ENCODE measurements at places on chromosomes 1 and 21.

DNA sequence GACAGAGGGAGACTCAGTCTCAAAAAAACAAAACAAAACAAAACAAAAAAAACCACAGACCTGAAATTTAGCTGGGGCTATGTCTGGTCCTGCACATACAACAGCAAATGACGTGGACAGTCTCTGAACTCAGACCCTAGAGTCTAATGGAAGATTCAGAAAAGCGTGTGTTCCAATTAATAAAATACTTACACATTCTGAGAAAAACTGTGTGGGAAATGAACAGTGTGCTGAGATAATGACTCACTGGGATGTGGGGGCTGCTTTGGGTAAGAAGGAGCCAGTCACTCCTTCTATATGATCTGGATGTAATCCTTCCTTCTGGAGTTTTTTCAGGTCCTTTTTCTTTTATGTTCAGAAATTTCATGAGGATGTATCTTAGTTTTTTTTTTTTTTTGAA lies 29.4 kb downstream of the CLDN14 start:
- DNase-seq: no peak

GRCh38 chr1:181023265-181024057 lies 791 bp upstream of the STX6 start:
- no peak for DNase-seq

DNA sequence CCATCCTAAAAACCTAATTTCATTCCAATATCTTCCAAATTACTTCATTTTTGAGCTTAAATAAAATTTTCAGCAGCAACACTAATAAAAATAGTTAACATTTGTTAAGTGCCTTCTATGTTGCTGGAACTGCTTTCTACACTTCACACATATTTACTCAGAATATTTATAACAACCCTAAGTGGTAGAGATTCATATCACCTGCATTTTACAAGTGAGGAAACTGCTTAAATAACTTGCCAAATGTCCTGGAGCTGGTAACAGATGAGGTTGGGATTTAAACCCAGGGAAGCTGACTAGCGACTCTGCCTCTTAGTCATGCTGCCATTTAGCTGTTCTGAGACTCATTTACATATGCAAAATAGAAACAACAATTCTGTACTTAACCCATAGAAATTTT lies 86.1 kb upstream of the PBX1 start:
- DNase-seq: no peak

GRCh38 chr1:169670836-169671235 lies 40.6 kb downstream of the SELL start:
- no peak for DNase-seq

GRCh38 chr1:156859523-156860112 lies 701 bp upstream of the INSRR start:
- DNase-seq: no peak

GRCh38 chr1:12052008-12052573 lies 11.0 kb upstream of the TNFRSF8 start:
- no peak for DNase-seq

DNA sequence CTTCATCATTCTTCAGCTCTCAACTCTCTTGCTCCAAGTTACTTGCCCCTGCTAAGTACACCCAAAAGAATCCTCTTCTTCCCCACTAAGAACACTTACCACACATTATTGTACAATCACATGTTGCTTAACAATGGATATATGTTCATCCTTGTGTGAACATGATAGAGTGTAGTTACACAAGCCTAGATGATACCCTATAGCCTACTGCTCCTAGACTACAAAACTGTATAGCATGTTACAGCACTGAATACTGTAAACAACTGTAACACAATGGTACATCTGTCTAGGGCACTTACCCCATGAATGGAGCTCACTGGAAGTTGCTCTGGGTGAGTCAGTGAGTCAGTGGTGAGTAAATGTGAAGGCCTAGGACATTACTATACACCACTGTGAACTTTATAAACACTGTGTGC lies 77.4 kb downstream of the RERE start:
- DNase-seq: no peak

GRCh38 chr1:30302858-30303257 lies 420.5 kb downstream of the MATN1 start:
- DNase-seq: peak; percentile 4

DNA sequence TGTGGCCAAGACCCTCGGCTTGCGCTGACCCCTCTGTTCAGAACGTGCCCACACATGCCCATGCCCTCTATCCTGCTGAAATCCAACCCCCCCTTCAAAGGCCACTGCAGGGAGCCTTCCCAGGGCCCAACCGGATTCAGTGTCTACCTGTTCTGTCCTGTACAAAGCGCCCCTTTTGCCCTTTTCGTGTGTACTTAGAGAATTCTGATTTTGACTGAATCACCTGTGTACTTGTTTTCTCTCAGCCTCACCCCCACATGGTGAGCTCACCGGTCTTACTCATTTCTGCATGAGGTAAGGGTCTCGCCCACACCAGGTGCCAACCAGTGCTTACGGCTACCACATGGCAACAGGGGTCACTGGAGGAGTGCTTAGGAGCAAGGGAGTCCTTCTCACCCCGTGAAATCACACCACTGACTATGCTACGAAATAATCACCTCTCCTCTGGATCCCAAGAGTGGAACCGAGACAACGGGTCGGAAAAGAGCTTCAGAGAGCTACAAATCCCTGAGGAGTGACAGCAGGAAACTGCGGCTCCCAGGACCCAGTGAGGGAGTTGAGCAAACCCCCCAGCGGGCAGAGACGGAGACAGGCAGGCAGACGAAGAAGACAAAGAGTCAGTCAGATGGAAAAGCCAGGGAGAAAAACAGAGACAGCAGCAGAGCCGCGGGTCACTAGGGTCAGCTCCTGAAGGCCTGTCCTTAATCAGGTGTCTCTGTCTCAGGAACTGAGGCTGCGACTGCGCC lies 2.1 kb upstream of the S100A2 start:
- peak; percentile 75 for DNase-seq

GRCh38 chr21:37797403-37797802 lies 118.9 kb downstream of the KCNJ6 start:
- DNase-seq: no peak

- DNase-seq: no peak
Observed at GRCh38 chr1:45979778-45980176, 152.7 kb downstream of the PIK3R3 start.

DNA sequence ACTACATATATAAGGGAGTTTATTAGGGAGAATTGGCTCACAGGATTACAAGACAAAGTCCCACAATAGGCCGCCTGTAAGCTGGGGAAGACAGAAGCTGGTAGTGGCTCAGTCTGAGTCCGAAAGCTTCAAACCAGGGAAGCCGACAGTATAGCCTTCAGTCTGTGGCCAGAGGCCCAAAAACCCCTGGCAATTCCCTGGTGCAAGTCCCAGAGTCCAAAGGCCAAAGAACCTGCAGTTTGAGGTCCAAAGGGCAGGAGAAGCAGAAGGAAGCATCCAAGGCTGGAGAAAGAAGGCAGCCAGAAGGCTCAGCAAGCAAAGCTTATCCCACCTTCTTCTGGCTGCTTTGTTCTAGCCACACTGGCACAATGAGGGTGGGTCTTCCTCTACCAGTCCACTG lies 13.9 kb downstream of the TTLL7 start:
- DNase-seq: no peak

DNA sequence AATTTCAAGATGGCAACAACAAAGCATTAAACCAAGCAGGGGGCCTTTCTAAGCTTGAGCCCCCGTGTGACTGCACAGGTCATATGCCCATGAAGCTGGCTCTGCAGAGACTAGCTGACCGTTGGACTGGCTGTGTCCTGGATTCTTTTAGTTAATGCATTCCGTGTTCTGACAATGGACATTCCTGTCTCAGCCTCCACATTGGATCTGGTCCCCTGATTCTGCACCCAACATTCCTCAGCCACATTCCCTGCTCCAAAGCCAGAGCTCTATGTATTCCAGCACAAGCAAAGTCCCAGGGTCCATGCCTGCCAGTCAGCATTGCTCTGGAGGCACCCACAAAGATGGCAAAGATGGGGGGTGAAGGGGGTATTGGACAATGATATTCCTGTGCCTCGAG lies 5.1 kb upstream of the NAV1 start:
- DNase-seq: no peak

GRCh38 chr1:24022581-24023361 lies 42.6 kb upstream of the SRSF10 start:
- no peak for DNase-seq

DNA sequence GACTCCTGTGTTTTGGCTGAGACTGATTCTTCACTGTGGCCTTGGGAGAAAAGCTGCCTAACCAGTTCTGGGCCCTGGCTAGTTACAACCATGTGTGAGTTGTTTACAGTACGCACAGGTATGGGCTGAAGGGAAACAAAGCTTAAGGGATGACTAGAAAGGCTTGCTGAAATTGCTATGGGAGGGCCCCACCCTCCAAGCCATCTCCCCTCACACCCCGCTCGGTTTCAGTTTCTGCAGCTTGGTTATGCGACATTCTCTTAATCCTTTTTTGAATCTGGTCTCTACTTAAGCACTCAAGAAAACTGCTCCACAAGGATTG lies 43.1 kb downstream of the PBX1 start:
- DNase-seq: no peak

- DNase-seq: peak; percentile 52
Observed at GRCh38 chr1:40317394-40318074, 448 bp upstream of the COL9A2 start.

GRCh38 chr1:180501865-180502360 lies 464 bp downstream of the ACBD6 start:
- DNase-seq: no peak

DNA sequence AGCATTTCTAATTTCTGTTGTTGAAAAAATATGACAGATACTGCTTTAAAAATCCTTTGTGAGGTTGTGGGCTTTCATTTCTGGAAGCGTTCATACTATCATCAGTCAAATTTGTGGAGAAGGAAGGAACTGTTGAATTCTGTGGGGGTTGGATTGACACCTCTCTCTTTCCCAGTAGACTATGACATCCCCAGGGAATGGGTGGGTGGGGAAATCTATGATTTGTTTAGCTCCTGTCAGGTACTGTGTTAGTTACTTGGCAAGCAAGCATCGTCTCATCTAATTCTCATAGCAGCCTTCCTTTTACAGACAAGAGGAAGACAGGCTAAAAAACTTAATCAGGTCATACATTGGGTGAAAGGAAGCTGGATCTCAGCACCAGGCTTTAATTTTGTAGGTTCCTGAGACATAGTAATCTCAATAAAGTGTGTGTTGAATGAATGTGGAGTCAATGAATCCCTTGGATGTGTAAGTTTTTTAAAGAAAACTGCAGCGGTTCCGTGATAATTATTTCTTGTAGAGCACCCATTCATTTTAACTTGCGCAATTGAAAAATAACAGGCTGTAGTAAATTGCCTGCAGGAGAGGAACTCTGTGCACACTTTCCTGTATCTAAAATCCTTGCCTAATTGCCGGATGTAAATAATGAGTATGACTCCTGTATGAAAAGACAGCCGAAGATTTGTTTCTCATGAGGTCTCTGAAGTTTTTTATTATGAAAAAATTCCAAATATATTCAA lies 60.6 kb downstream of the MYOM3 start:
- no peak for DNase-seq

GRCh38 chr1:38584448-38585355 lies 274.9 kb downstream of the RRAGC start:
- peak; percentile 12 for DNase-seq

GRCh38 chr21:35974775-35975174 lies 85.6 kb downstream of the SETD4 start:
- no peak for DNase-seq

- DNase-seq: no peak
Observed at GRCh38 chr1:204338360-204338759, 21.4 kb downstream of the PLEKHA6 start.

DNA sequence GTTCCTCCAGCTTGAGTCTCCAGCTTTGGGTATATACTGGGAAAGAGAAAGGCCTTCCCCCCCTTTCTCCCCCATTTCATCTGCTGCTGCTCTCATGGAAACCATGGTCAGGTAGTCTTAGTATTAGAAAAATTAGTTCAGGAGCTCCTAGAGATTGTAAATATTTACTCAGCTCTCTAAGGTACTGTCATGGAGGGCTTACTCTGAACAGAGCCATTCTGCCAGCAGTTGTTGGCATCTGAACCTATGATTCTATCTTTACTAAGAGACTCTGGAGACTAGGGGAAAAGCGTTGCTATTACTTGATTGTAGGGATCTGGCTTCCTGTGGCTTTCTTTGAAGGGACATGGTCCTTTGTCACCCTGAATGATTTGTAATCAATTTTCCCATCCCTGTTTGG lies 6.1 kb downstream of the INTS3 start:
- DNase-seq: no peak

DNA sequence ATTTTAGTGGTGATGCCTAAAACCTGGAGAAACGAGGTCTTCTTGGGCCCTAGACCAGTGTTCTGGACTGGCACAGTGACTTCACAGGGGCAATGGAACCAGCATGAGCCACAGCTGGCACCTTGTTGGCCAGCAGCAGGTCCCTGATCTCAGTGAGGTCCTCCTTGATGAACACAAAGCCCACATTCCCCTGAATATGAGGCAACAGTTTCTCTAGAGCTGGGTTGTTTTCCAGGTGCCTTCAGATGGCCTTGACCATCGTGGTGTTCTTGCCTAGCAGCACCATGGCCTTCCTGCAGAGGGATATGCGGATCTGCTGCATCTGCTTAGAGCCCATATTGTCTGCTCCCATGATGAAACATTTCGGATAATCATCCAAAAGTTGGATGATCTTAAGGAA lies 44.9 kb upstream of the RAB3GAP2 start:
- no peak for DNase-seq

GRCh38 chr1:204377800-204378668 lies 18.3 kb upstream of the PLEKHA6 start:
- DNase-seq: peak; percentile 81

DNA sequence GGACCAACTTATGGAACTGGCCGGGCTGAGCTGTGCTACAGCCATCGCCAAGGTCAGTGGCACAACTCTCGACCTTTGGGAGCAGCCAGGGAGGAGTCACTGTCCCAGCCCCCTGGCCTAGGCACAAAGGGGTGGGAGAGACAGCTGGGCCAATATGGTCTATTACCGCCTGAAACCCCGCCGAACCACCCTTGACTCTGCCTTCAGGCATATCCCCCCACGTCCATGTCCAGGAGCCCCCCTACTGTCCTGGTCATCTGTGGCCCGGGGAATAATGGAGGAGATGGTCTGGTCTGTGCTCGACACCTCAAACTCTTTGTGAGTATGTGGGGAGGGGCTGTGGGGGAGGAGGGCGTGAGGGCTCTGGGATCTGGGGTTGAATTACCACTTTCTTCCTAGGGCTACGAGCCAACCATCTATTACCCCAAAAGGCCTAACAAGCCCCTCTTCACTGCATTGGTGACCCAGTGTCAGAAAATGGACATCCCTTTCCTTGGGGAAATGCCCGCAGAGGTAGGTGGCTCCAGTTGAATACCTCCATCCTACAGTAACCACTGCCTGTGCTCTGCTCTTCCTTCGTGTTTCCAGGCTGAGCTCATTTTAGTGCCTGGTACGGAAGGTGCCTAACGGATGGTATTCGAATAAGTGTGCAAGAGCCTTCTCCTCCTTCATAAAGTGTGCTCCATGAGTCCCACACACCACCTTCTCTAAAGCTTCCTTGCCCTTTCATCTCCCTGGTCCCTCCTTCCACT lies 758 bp downstream of the NAXE start:
- DNase-seq: no peak
